Stimulated activated CD8-positive, alpha-beta memory T cell treated with anti-CD3 and anti-CD28 coated beads, Interleukin-4, amount 100 ng/mL, for 4 hours (primary cell): ENCODE measurements at places on chromosomes 7 and 10.

GRCh38 chr7:135517060-135517459 is 7.2 kb upstream of the CNOT4 start:
- DNase-seq: no peak

GRCh38 chr7:38123494-38123893 is 54.6 kb upstream of the STARD3NL start:
- no peak for DNase-seq

- DNase-seq: no peak
These were observed 253.0 kb upstream of the GRB10 start for GRCh38 chr7:51035716-51036115.

GRCh38 chr10:24360282-24361127 is 151.6 kb downstream of the KIAA1217 start:
- DNase-seq: no peak

GRCh38 chr7:122689346-122690109 is 9.4 kb downstream of the RNF133 start:
- DNase-seq: no peak
